Bronchus fibroblast of lung (primary cell): ENCODE measurements at places on chromosomes 16 and 17. TPM values are rescaled to one million over a fixed set of nuclear protein-coding genes. Genes with fewer than 3 reads are reported as not detected.

RRN3 gene
- total RNA-seq = 19.6 and 23.4 TPM in 2 replicates

CHRNE gene
- total RNA-seq = 0.74 and 1.2 TPM in 2 replicates

KRT12 gene
- total RNA-seq = not detected in 2 replicates

TMEM88 gene
- 0.74 and 4.2 TPM in 2 replicates for total RNA-seq

CNTNAP4 gene
- not detected in 2 replicates for total RNA-seq

MSLN gene
- under 0.01 TPM in 1 of 2 replicates, not detected in the other for total RNA-seq

ACE gene
- 0.89 and 1.0 TPM in 2 replicates for total RNA-seq

TMEM132E gene
- under 0.01 TPM in 1 of 2 replicates, not detected in the other for total RNA-seq

TBC1D26 gene
- total RNA-seq = 0.15 TPM in 1 of 2 replicates, not detected in the other

USP7 gene
- total RNA-seq = 32.6 and 41.7 TPM in 2 replicates

PTGES3L gene
- 0.15 and 0.50 TPM in 2 replicates for total RNA-seq

IRX5 gene
- total RNA-seq = not detected in 2 replicates

PNMT gene
- total RNA-seq = not detected in 2 replicates

PPP4C gene
- 123 and 132 TPM in 2 replicates for total RNA-seq

NOXO1 gene
- not detected in 2 replicates for total RNA-seq

PDILT gene
- total RNA-seq = not detected in 2 replicates

ADAD2 gene
- not detected in 2 replicates for total RNA-seq

TPPP3 gene
- 0.15 and 0.34 TPM in 2 replicates for total RNA-seq

HOXB13 gene
- total RNA-seq = not detected in 2 replicates

SPHK1 gene
- 13.1 and 14.6 TPM in 2 replicates for total RNA-seq

POLR3K gene
- 7.9 and 8.2 TPM in 2 replicates for total RNA-seq

NLRC3 gene
- total RNA-seq = not detected in 2 replicates

PPL gene
- total RNA-seq = 4.8 and 6.9 TPM in 2 replicates

KRT9 gene
- not detected in 2 replicates for total RNA-seq

CCDC92B gene
- total RNA-seq = not detected in 2 replicates

ANKFN1 gene
- not detected in 2 replicates for total RNA-seq

SLC25A39 gene
- total RNA-seq = 101 and 108 TPM in 2 replicates

CSH2 gene
- total RNA-seq = not detected in 2 replicates

C16orf89 gene
- 0.15 and 0.17 TPM in 2 replicates for total RNA-seq

KRTAP1-1 gene
- not detected in 2 replicates for total RNA-seq

TERB1 gene
- not detected in 2 replicates for total RNA-seq

LRRC36 gene
- under 0.01 TPM in 1 of 2 replicates, not detected in the other for total RNA-seq

WNT3 gene
- total RNA-seq = 0.50 and 1.3 TPM in 2 replicates

RAB37 gene
- 0.67 and 0.89 TPM in 2 replicates for total RNA-seq

FOXN1 gene
- not detected in 2 replicates for total RNA-seq

TSPAN10 gene
- 0.34 and 0.59 TPM in 2 replicates for total RNA-seq

TP53TG3B gene
- not detected in 2 replicates for total RNA-seq

LRRC37A gene
- 0.67 and 0.74 TPM in 2 replicates for total RNA-seq

PYY gene
- total RNA-seq = 0.45 and 0.50 TPM in 2 replicates

ABCC12 gene
- 0.17 TPM in 1 of 2 replicates, not detected in the other for total RNA-seq

ZNF267 gene
- 4.0 and 5.2 TPM in 2 replicates for total RNA-seq

SLC12A3 gene
- not detected in 2 replicates for total RNA-seq

CBX8 gene
- 4.3 and 4.5 TPM in 2 replicates for total RNA-seq

KRTAP2-3 gene
- not detected in 2 replicates for total RNA-seq

CETP gene
- not detected in 2 replicates for total RNA-seq

G6PC1 gene
- not detected in 2 replicates for total RNA-seq

SLC47A1 gene
- total RNA-seq = 0.15 and 0.34 TPM in 2 replicates

KRT32 gene
- total RNA-seq = not detected in 2 replicates

SPATA22 gene
- not detected in 2 replicates for total RNA-seq

TMEM114 gene
- total RNA-seq = not detected in 2 replicates
